ENCODE measurements at places on chromosomes 1 and 21. TPM values are rescaled to one million over a fixed set of nuclear protein-coding genes. Genes with fewer than 3 reads are reported as not detected.

SELE gene
- polyA plus RNA-seq = not detected

SFN gene
- polyA plus RNA-seq = 7.3 TPM

KIF14 gene
- 0.68 TPM for polyA plus RNA-seq

- DNase-seq = peak; percentile 62
These were observed 3.5 kb upstream of the LGR6 start for GRCh38 chr1:202189918-202190715.

DNA sequence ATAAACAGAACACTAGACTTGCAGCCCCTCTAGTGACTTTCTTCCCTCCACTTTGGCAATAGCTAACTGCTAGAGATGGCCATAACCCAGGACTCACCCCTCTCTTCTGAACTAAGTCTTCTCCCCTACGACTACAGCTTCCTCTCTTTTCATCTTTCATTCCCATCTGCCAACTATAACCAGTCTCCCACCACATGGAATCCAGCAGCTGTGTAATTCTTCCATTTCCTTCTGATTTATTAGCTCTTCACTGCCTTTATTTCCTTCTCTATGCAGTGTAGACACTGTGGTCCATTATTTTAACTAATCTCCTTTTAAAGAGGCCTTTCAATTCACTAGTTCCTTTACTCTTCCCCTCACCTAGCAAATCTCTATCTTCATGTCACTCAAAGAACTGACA is 13.4 kb upstream of the KCNK1 start:
- no peak for DNase-seq

- DNase-seq = peak; percentile 1
These were observed 8.3 kb upstream of the WNT3A start for GRCh38 chr1:227998374-227999055.

CCDC24 gene
- 27.7 TPM for polyA plus RNA-seq

AIM2 gene
- 1.1 TPM for polyA plus RNA-seq

DNA sequence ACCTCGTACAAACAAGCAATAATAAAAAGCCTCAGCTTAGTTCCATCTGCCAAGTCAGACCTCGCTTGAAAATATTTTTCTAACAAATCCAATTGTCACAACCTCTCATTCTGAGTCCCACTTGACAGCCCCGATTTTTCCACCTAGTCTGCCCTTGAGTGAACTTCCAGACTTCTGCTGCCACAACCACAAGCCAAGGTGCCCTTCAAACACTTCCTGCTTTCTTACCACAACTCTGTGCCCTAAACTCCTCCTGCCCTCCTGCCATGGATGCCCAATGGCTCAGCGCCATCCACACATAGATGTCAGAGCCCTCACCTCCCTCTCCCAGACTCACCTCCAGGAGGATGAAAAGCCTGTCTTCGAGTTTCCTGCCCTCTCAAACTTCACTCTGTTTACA is 3.9 kb downstream of the TMPRSS2 start:
- DNase-seq = no peak

SPATA45 gene
- polyA plus RNA-seq = 0.44 TPM
